ENCODE measurements at places on chromosomes 12 and 14. TPM values are rescaled to one million over a fixed set of nuclear protein-coding genes. Genes with fewer than 3 reads are reported as not detected.
A peak's percentile ranks its signal among the peaks of the same experiment; 100 is the strongest.

CRIP2 gene
- 72.7 TPM for total RNA-seq

- H3K27ac ChIP-seq, result no peak overlapping the region
- H3K27me3 ChIP-seq, result no peaks in the 10 kb centered on the region
- H3K4me1 ChIP-seq, result no peaks in the 10 kb centered on the region
- no peak for DNase-seq
These were observed 113.9 kb downstream of the KTN1 start for GRCh38 chr14:55693904-55694303.

KRT73 gene
- not detected for total RNA-seq

- peak overlapping the region; percentile 90 for H3K27ac ChIP-seq
- no peaks in the 10 kb centered on the region for H3K27me3 ChIP-seq
- H3K4me1 ChIP-seq, result peaks cover 46% of the 10 kb centered on the region
- H3K4me3 ChIP-seq, result peak overlapping the region; percentile 66
- DNase-seq, result no peak
These were observed 20.6 kb upstream of the CLEC2D start for GRCh38 chr12:9648701-9649531.

DNA sequence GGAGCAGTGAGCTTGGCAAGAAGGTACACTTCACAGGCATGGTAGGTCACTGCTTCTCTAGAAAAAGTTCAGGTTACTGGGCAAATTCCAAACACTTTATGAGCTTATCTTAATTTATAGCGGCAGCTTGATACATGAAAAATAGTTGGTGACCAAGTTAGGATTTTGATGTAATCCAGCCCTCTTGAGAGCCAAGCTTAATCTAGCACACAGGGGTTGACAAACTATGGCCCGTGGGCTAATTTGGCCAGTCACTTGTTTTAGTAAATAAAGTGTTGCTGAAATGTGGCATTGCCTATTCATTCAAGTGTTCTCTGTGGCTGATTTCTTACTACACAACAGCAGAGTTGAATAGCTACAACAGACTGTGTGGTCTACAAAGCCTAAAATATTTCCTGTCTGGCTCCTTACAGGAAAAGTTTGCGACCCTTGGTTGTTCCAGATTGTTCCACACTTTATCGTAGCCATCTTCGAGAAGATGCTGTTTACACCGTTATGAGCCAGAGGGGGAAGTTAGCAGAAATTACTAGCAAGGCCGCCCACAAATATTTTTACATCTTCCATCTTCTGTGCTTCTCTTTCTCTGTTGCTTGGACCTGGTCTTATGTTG, 120.9 kb downstream of the DAAM1 start:
- no peaks in the 10 kb centered on the region for H3K36me3 ChIP-seq
- H3K4me1 ChIP-seq, result no peaks in the 10 kb centered on the region
- H3K27ac ChIP-seq, result no peak overlapping the region
- no peak for DNase-seq
- H3K27me3 ChIP-seq, result no peaks in the 10 kb centered on the region
- no peak overlapping the region for H3K4me3 ChIP-seq

- DNase-seq, result no peak
- H3K4me3 ChIP-seq, result no peak overlapping the region
- no peaks in the 10 kb centered on the region for H3K27me3 ChIP-seq
- H3K4me1 ChIP-seq, result no peaks in the 10 kb centered on the region
- H3K36me3 ChIP-seq, result no peaks in the 10 kb centered on the region
These were observed 514.6 kb upstream of the FBXO33 start for GRCh38 chr14:39946807-39947206.

- peaks cover 53% of the 10 kb centered on the region for H3K4me1 ChIP-seq
- H3K4me3 ChIP-seq, result peak overlapping the region; percentile 98
- peaks cover 54% of the 10 kb centered on the region for H3K36me3 ChIP-seq
- peak overlapping the region; percentile 78 for H3K27ac ChIP-seq
- peak; percentile 60 for DNase-seq
These were observed 484 bp downstream of the ALKBH1 start for GRCh38 chr14:77707355-77707723.

GRCh38 chr14:105843444-105844046, 317.2 kb downstream of the TMEM121 start:
- no peak for DNase-seq
- no peak overlapping the region for H3K27ac ChIP-seq
- H3K4me3 ChIP-seq, result no peak overlapping the region
- no peaks in the 10 kb centered on the region for H3K36me3 ChIP-seq
- no peaks in the 10 kb centered on the region for H3K27me3 ChIP-seq

- no peak overlapping the region for H3K4me3 ChIP-seq
- no peaks in the 10 kb centered on the region for H3K27me3 ChIP-seq
These were observed 397.6 kb downstream of the BCAT1 start for GRCh38 chr12:24551163-24551786.

DNA sequence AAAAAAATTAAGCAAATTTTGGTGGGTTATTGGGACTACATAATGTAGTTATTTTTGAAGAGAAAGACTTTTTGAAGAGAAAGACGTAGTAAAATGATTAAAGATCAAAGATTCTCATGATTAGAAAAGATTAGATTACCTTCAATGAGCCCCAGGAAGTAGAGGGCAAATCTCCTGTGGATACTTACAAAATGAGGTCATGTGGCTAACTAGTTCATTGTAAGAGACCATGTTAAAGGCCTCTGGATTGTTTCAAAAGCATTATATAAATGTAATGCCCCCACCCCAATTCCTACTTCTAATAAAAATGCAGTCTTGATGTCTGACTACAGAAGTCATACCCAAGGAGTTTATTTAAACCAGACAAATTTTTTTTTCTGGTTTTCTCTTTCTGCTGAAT, 93.3 kb downstream of the ERGIC2 start:
- H3K4me1 ChIP-seq, result no peaks in the 10 kb centered on the region
- H3K36me3 ChIP-seq, result no peaks in the 10 kb centered on the region
- no peak for DNase-seq
- no peak overlapping the region for H3K4me3 ChIP-seq

DNA sequence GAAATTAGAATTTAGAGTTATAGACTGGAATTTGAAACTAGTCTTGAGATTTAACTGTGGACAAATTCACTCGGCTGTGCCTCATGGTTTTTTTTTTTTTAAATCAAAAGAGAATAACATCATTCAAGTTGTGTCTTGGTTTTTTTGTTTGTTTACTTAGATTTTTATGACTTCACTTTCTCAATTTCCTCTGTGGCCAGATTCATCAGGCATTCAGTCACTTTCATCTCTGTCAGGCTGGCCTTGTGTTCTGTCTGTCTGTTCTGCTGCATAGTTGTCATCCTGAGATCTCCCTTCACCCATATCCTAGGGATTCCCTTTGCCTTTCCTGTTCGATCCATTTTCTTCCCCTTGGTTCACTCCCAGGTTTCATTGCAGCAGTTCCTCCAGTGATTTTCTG, 10.0 kb downstream of the MARK3 start:
- H3K4me1 ChIP-seq, result peaks cover 86% of the 10 kb centered on the region
- H3K27me3 ChIP-seq, result no peaks in the 10 kb centered on the region
- H3K27ac ChIP-seq, result peak overlapping the region; percentile 66
- no peak for DNase-seq

- no peaks in the 10 kb centered on the region for H3K36me3 ChIP-seq
- DNase-seq, result no peak
- no peak overlapping the region for H3K27ac ChIP-seq
- H3K4me3 ChIP-seq, result no peak overlapping the region
- H3K4me1 ChIP-seq, result no peaks in the 10 kb centered on the region
These were observed 78.9 kb upstream of the CISTR start for GRCh38 chr12:53830631-53831030.

DNA sequence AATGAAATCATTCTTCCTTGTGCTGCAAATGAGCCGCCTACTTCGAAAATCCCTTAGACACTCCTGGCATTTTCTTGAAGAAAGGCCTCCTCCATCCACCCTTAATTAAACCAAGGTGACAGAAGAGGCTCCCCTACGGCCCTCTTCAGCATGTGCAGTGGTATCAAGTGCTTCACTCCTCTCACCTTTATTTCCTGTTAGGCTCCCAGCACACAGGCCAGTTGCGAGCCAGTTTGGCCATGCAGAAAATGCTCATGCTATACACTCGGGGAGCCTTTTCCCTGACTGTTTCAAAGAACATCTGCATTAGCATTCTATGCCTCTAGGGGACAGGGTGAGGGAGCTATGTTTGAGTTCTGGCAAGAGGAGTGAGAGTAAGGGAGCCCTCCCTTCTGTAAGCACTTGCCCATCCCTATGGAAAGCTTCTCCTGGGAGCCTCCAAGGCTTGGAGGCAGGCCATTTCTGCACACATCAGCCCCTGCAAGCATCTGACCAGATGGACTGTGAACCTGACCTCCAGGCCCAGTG, 291.5 kb downstream of the RPS29 start:
- no peak overlapping the region for H3K27ac ChIP-seq
- no peaks in the 10 kb centered on the region for H3K36me3 ChIP-seq
- no peaks in the 10 kb centered on the region for H3K27me3 ChIP-seq
- no peaks in the 10 kb centered on the region for H3K4me1 ChIP-seq
- DNase-seq, result no peak

DNA sequence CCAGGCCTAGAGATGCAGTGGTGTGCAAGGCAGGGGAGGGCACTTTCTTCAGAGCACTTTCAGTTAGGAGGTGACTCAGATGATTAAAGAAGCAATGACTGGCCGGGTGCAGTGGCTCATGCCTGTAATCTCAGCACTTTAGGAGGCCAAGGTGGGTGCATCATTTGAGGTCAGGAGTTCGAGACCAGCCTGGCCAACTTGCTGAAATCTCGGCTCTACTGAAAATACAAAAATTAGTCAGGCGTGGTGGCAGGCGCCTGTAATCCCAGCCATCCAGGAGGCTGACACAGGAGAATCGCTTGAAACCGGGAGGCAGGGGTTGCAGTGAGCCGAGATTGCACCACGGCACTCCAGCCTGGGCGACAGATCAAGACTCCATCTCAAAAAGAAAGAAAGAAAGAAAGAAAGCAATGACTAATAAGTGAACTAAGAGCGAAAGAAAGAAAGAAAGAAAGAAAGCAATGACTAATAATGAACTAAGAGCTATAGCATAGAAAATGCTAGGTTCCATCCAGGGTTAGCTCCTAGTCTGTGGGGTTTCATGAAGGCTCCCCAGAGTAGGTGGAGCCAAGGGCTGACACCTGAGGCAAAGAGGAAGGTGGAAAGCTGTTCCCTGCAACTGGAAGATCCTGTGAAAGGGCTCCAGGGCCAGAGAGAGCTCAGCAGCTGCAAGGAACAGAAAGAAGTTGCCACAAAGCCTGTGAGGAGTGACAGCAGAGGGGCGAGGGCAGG, 334.5 kb downstream of the CACNA1C start:
- H3K27ac ChIP-seq, result no peak overlapping the region
- no peaks in the 10 kb centered on the region for H3K4me1 ChIP-seq
- DNase-seq, result no peak
- no peaks in the 10 kb centered on the region for H3K36me3 ChIP-seq
- H3K4me3 ChIP-seq, result no peak overlapping the region
- H3K27me3 ChIP-seq, result no peaks in the 10 kb centered on the region

DNA sequence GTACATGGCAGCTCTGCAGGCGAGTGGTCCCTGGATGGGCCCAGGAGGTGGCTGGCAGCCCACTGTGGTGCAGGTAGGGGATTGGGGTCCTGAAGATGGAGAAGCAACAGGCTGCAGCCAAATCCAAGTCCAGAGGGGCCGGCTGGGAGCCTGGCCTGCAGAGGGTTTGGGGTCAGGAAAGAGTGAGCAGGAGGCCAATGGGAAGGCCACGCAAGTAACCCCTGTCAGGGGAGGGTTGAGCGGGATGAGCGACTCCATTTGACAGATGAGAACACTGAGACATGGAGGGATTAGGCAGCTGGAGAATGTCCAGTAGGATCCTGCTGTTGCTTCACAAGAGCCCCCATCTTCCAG, 136.0 kb downstream of the BCL11B start:
- peak; percentile 17 for DNase-seq
- H3K4me3 ChIP-seq, result no peak overlapping the region

GRCh38 chr12:12506496-12506890, 56.2 kb downstream of the DUSP16 start:
- H3K4me3 ChIP-seq, result no peak overlapping the region
- no peaks in the 10 kb centered on the region for H3K27me3 ChIP-seq
- peaks cover 13% of the 10 kb centered on the region for H3K4me1 ChIP-seq
- DNase-seq, result no peak
- peak overlapping the region; percentile 42 for H3K27ac ChIP-seq
- H3K36me3 ChIP-seq, result no peaks in the 10 kb centered on the region

GRCh38 chr12:49982246-49983087, 9.7 kb downstream of the AQP6 start:
- peaks cover 7% of the 10 kb centered on the region for H3K4me1 ChIP-seq
- H3K4me3 ChIP-seq, result no peak overlapping the region
- no peak overlapping the region for H3K27ac ChIP-seq
- H3K36me3 ChIP-seq, result no peaks in the 10 kb centered on the region
- DNase-seq, result no peak

DNA sequence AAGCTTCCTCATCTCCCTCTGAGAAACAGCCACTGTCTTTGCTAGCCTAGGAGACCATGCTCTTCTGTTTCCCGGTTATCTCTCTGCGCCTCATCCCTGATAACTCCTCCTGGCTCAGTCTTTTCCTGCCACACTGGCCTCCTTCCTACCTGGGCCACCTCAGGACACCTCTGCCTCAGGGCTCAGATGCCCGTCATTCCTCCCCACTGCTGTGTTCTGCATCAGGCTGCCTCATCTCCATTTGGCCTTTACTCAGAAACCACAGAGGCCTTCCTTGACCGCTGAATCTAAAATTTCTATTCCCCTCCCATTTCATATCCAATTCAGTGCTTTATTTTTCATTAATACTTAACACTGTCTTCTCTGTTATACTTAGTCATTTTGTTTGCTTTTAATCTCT, 311.0 kb upstream of the RGS6 start:
- H3K36me3 ChIP-seq, result peaks cover 34% of the 10 kb centered on the region
- no peak overlapping the region for H3K27ac ChIP-seq
- no peaks in the 10 kb centered on the region for H3K27me3 ChIP-seq
- DNase-seq, result no peak
- H3K4me3 ChIP-seq, result no peak overlapping the region
- no peaks in the 10 kb centered on the region for H3K4me1 ChIP-seq

DNA sequence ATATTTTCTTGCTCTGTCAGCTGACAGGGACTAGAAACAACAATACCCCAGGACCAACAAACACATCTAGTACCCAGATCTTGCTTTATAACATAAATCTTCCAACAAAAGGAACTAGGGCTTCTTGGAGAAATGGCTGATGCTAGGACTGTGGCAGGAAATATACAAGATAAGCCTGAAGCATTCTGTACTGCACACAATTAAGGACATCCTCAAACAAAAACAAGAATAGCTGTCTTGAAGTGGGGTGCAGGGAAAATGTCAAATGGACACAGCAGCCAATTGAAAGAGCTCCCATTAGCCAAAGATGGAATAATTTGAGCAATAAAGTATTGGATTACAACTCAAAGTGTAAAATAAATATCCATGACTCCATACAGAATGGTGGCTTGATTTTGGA, 50.0 kb downstream of the LGMN start:
- no peak for DNase-seq
- H3K27me3 ChIP-seq, result no peaks in the 10 kb centered on the region
- no peak overlapping the region for H3K4me3 ChIP-seq
- no peaks in the 10 kb centered on the region for H3K4me1 ChIP-seq

- H3K36me3 ChIP-seq, result no peaks in the 10 kb centered on the region
- DNase-seq, result peak; percentile 57
- no peaks in the 10 kb centered on the region for H3K27me3 ChIP-seq
- peak overlapping the region; percentile 91 for H3K4me3 ChIP-seq
- H3K27ac ChIP-seq, result peak overlapping the region; percentile 96
These were observed 1.1 kb upstream of the USP15 start for GRCh38 chr12:62258941-62259630.

TPH2 gene
- not detected for total RNA-seq

Data from stomach (tissue), 19 donors.